ENCODE measurements at places on chromosomes 1 and 21.

DNA sequence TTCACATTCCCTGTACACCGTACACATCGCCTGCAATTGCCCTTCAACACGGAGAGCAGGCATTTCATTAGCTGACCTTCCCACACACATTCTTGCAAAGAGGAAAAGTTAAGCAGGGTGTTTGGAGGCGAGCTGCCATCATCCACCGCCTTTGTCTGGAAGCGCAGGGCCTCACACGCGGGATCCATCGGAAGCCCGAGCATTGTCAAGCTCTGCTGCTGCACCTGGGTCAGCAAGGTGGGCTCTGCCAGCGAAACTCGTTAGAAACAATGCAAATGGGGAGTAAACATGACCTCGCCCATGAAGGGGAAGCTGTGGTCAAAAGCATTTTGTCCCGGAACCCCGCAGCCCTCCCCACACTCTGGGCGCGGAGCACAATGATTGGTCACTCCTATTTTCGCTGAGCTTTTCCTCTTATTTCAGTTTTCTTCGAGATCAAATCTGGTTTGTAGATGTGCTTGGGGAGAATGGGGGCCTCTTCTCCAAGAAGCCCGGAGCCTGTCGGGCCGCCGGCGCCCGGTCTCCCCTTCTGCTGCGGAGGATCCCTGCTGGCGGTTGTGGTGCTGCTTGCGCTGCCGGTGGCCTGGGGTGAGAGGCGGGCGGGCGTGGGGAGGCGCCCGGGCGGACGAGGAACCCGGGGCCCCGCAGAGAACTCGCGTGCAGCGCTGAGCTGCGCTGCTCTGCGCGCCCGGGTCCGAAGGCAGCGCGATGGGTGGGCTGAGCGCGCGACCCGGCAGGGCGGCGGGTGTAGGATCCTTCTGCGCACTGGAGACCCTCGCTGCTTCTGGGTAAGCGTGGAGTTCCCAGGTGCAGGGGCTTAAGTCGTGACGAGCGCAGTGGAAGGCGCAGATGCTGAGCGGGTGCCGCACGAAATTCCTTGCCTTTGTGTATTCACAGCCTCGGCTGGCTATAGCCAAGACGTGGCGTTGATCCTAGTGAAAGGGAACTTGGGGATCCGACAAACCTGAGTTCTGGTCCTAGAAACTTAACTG, at the start of gene CR1:
Gene CR1, plus strand, starts transcription at position 357 of the 992 bp plus-strand sequence. Its CDS starts 111 bp downstream, at position 468.
- DNase-seq: no peak

GRCh38 chr21:43269440-43269839, 100.6 kb downstream of the CRYAA start:
- DNase-seq: no peak

- DNase-seq: no peak
Observed at GRCh38 chr1:153649137-153649862, 9.2 kb upstream of the SNAPIN start.

DNA sequence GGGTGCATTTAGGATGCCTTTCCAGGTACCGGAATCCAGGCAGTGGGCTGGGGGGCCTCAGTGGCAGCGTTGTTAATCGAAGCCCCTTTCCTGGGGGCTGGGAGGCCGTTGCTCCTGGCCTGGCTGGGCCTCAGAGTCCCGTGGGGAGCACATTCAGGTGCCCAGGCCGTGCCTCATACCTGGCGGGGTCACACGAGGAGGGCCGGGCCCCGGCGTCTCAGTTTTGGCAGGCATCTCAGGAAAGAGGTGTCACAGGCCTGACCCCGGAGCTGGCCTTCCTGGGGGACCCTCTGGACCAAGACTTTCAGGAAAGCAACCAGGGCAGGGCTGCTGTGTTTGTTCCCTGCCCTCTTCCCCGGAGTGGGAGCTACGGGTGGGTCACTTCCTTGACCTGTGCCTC, 4.1 kb downstream of the NBL1 start:
- no peak for DNase-seq

- DNase-seq: no peak
Observed at GRCh38 chr1:6260433-6260934, 414 bp downstream of the GPR153 start.

- peak; percentile 36 for DNase-seq
Observed at GRCh38 chr1:202189001-202189790, 4.4 kb upstream of the LGR6 start.

DNA sequence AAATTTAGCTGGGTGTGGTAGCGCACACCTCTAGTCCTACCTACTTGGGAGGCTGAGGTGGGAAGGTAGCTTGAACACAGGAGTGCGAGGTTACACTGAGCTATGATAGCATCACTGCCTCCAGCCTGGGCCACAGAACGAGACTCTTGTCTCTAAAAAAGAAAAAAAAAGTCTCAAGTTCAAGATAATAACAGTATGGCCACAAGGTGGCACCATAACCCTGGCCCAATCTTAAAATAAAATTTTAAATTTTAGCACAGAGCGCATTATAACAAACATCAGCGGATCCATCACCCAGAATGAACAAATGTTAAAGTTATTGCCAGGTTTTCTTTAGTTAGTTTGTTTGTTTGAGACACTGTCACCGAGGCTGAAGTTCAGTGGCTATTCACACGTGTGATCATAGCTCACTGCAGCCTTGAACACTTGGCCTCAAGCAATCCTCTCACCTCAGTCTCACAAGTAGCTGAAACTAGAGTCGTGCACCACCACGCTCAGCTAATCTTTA, 2.9 kb upstream of the HTR6 start:
- DNase-seq: no peak

DNA sequence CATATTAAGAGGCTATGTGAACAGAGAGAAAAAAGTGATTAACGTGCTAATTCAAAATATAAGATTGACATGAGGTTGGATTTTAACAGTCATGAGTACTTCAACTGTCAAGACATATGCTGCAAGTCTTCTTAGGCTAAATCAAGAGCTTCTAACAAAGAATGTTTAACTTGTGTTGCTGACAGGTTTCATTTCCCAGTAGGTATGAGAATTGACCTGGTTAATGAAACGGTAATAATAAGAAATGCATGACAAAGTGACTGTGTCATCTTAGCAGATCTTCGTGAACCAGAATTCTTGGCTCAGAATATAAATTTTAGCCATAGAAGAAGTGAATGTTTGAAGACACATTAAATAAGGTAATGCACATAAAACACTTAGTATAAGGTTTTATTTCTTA, 132.6 kb upstream of the PTGFR start:
- DNase-seq: no peak

- DNase-seq: no peak
Observed at GRCh38 chr1:26164036-26164860, 4.5 kb downstream of the C1orf232 start.

Measured in NCI-H226 (cell line).